Activated CD4-positive, alpha-beta T cell treated with anti-CD3 and anti-CD28 coated beads, Interleukin-2, amount 10 ng/mL, durations not matched to agents 7 days and 5 days (primary cell): ENCODE measurements at places on chromosomes 11 and 22. TPM values are rescaled to one million over a fixed set of nuclear protein-coding genes. Genes with fewer than 3 reads are reported as not detected.

- no peak overlapping the region for H3K27ac ChIP-seq
- H3K27me3 ChIP-seq, result peaks cover 34% of the 10 kb centered on the region
These were observed 2.0 kb downstream of the C1QTNF4 start for GRCh38 chr11:47592251-47592650.

GRCh38 chr11:67310246-67311050 is 7.1 kb downstream of the SSH3 start:
- no peaks in the 10 kb centered on the region for H3K36me3 ChIP-seq
- peaks cover 33% of the 10 kb centered on the region for H3K4me1 ChIP-seq
- peak overlapping the region; percentile 71 for H3K27ac ChIP-seq
- no peaks in the 10 kb centered on the region for H3K27me3 ChIP-seq
- DNase-seq, result no peak
- H3K4me3 ChIP-seq, result no peak overlapping the region

The SMIM35 gene
- 0.27 TPM for total RNA-seq

- peaks cover 72% of the 10 kb centered on the region for H3K27me3 ChIP-seq
- no peak for DNase-seq
- peaks cover 22% of the 10 kb centered on the region for H3K4me1 ChIP-seq
- H3K4me3 ChIP-seq, result no peak overlapping the region
These were observed 4.4 kb downstream of the SCARF2 start for GRCh38 chr22:20433191-20433590.

DNA sequence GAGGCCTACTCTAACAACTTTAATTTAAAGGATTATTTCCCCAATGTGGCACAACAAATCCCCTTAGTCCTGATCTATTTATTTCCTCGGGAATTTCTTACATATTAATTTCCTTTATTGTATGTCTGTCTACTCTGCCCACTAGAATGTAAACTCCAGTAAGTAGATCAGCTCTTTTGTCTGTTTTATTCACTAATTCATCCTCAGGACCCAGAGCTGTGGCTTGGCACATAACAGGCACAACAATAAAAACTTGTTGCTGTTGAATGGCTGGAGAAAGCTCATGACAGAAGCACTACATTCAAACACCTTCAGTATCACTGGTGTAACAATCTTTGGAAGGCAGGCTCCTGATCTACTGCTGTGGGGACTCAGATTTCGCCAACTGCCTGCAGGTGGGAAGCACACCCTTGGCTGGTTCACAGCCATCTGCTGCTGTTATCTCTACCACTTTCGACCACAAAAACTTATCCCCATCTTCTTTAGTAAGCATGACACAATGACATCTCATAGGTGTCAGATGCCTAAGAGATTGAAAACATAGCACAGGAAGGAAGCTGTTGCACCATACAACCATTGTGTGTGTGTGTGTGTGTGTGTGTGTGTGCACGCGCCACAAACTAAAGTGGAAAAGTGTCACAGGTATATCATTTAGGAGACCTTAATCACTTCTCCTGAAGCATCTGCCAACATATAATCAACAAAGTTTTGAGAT is 11.9 kb downstream of the HIRA start:
- no peaks in the 10 kb centered on the region for H3K27me3 ChIP-seq
- peak overlapping the region; percentile 96 for H3K27ac ChIP-seq
- H3K36me3 ChIP-seq, result peaks cover 19% of the 10 kb centered on the region
- H3K4me3 ChIP-seq, result peak overlapping the region; percentile 51

DNA sequence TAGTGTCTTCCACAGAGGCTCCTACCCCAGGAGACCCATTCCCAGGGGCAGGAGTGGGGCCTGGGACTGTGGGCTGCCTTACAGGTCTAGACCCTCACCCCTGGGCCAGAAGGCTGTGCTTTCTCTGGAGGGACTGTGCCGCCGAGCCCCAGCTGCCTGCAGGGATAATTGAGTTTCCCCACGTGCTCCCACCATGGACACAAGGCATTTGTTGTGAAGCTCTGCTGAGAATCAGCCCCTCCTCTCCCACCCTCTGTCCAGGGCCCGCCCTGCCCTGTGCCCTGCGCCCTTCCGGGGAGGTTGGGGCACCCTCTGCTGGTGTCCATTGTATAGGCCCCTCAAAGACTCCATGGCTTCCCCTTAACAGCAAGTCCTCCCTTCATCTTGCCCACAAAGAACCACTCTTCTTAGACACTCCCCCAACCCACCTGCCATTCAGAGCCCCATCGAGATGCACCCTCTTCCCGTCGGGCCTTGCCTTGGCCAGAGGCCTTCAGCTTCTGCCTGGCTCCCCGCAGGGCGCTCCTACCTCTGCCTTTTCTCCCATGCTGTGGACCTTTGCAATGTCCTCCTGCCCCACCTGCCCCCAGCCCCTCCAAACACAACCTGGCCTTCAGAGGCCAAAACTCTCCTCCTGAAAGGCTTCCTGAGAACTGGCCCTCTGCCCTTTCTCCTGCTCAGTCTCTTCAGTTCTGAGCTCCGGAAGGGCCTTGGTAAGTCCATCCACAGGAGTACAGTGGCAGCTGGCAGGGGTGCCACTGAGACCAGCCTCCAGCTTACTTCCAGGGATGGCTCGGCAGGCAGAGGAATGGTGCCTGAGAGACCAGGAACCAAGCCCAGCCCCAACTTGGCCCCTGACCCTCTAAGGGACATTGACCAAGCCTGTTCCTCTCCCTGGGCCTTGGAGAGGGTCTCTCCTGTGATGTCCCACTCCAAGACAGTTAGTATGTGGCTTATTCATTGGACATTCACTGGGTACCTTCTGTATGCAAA is 22.4 kb downstream of the DUSP8 start:
- peaks cover 35% of the 10 kb centered on the region for H3K27me3 ChIP-seq
- peaks cover 4% of the 10 kb centered on the region for H3K4me1 ChIP-seq
- no peaks in the 10 kb centered on the region for H3K36me3 ChIP-seq
- H3K27ac ChIP-seq, result no peak overlapping the region
- H3K4me3 ChIP-seq, result no peak overlapping the region
- DNase-seq, result no peak

The SMTNL1 gene
- not detected for total RNA-seq
